ENCODE measurements at places on chromosomes 1 and 21.

DNA sequence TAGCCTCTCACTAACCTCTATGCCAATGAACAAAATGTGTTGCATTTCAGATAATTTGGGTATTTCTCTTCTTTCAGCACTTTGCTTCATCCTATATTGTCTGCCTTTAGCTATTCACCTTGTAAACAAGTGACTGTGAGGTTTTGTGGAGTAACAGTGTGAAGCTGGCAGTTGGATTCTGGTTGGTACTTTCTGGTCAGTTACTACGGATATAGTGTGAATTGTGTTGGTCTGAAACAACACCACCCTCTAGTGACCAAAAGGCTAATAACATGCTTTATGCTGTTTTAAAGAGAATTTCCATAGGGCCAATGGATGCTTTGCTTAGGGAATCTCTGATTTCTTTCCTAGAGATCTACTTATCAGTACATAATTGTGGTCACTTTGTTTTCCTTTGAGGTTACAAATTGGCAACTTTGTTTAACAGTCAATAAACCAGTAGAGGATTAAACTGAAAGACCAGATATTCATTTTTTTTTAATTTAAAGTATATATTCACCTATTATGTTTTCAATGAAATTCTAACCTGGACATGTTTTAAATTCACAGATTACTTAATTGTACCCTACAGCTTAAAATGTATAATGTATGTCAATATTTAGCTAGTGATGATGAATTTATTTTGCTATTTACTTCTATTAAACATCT is 2.5 kb upstream of the PTGER3 start:
- DNase-seq, result peak; percentile 54

GRCh38 chr1:7278827-7279765 is 492.0 kb upstream of the VAMP3 start:
- DNase-seq, result no peak

DNA sequence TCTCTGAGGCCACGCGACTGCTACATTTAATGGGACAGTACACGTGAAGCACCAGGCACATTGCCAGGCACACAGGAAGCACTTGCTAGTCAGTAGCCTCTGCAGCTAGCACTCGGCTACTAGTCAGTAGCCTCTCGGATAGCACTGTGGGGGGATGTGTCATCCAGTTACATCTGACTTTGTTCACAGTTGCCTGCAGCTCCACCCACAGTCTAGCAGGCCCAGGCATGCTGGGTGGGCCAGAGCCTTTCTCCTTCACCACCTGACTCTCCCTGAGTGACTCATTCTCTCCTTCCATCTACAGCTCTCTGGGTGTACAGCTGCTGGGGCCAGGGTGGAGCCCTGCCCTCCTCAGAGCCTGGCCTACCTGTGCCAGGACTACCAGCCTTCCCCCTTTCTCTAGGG is 51.5 kb downstream of the PTPRF start:
- DNase-seq, result no peak

DNA sequence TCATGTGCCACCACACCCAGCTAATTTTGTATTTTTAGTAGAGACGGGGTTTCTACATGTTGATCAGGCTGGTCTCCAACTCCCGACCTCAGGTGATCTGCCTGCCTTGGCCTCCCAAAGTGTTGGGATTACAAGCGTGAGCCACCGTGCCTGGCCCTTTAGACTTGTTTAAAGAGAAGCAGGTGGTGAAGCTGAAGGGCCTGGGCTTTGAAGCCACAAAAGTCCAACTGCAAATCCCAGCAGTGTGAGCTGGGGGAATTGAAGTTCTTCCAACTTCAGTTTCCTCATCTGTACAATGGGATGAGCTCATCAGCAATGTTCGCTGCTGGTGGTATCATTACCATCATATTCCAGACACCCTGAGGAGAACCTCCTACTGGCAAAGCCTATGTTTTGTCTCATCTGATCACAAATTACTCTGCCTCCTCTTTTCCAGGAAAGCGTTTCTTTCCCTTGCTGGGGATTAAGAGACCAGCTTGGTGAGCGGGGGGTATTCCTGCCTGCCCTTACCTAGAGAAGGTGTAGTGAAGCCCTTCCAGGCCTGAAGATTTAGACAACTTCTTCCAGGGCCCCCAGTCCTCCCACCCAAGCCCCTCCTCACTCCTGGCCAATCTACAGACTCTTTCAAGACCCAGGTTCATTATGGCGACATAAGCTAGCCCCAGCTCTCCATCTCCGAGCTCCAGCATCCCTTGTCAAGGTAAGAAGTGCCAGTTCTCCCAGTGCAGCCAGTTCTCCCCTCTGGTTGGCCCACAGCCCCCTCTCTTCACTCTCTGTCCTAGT is 2.4 kb upstream of the SHISA4 start:
- no peak for DNase-seq

DNA sequence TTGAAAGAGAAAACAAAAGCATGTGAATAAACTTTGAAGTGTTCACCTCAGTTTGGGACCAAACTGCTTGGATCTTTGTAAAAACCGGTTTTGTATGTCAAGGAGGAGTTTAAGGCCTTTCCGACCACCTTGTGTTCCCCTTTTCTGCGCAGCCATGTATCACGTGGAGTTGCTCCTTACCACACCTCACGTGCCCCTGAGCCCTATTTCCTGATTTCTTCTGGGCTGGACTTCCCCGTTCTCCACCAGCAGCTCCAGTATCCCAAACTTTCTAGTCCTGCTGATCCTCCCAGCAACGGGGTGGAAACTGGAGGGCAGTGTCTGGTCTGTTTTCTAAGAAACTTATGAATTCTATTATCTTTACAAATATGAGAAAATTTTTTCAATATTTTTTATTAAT is 1.6 kb upstream of the SH3D21 start:
- DNase-seq, result no peak

DNA sequence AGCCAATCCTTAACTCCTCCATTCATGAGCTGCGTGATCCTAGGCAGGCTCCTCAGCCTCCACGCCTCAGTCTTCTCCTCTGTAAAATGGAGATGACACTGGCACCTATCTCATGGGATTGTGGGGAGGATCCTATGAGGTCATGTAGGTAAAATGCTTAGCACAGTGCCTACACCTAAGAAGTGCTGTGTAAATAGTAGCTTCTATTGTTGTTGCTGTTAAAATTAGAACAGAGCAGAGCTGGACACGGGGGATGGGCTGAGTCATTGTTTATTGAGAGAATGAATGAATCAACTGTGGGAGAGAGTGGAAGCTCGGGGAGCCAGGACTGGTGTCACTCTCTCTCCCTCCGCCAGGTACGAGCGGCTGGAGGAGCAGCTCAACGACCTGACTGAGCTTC is 43.0 kb downstream of the TMCC2 start:
- no peak for DNase-seq
